NCI-H510A (cell line): ENCODE measurements at places on chromosomes 1 and 21.

- no peak for DNase-seq
Observed at GRCh38 chr1:208329300-208329699, 85.1 kb upstream of the PLXNA2 start.

GRCh38 chr1:50048791-50049190 lies 25.0 kb upstream of the AGBL4 start:
- no peak for DNase-seq

GRCh38 chr21:36910581-36911307 lies 55.7 kb downstream of the HLCS start:
- DNase-seq = no peak

DNA sequence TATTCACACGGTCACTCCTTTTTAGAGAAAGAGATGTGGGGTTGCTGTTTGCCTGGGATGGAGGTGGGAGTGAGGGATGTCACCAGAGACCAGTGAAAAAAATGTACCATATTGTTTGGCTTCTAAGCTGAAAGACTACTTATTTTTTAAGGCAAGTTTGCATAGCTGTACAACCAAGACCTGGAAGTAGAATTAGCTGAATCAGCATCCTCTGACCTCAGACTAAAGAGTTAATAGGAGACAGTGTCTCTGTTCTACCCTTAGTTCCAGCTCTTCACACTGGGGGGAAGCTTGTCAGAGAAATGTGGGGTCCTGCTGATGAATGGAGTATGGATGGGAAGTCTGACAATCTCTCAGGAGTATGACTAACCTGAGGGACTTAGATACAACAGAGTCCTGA lies 41.6 kb downstream of the SLC9C2 start:
- DNase-seq = no peak

- no peak for DNase-seq
Observed at GRCh38 chr21:30146558-30147282, 19.9 kb downstream of the CLDN17 start.

- DNase-seq = no peak
Observed at GRCh38 chr1:110235181-110235833, 25.2 kb downstream of the KCNC4 start.

GRCh38 chr1:59767119-59767518 lies 47.6 kb upstream of the HOOK1 start:
- DNase-seq = no peak

DNA sequence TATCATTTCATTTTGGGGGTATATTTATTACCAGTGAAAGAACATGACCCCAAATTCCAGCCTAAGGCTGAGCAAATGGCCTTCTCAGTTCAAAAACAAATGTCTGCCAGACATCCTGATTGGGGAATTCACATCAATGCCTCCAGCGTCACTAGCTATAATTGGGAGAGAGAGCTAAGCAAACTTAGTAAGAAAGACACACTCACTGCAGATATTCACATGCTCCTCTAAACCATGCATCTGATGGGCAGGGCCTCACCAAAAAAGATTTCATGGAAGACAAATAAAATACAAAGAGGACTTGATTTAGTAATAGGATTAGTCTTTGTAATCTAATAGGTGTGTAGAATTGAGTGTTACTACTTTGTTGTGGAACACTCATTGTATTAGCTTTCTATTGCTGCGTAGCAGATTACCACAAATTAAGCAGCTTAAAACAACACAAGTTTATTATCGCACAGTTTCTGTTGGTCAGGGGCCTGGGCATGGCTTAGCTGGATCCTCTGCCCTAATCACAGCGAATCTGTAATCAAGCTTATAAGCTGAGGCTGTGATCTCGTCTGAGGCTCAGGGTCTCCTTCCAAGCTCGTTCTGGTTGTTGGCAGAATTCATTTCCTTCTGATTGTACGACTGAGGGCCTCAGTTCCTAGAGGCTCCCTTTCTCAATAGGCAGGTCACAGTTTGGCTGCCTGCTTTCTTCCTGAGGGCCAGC lies 243.0 kb downstream of the PBX1 start:
- DNase-seq = no peak
